ENCODE measurements at places on chromosomes 5 and 9. TPM values are rescaled to one million over a fixed set of nuclear protein-coding genes. Genes with fewer than 3 reads are reported as not detected.
A peak's percentile ranks its signal among the peaks of the same experiment; 100 is the strongest.

DNA sequence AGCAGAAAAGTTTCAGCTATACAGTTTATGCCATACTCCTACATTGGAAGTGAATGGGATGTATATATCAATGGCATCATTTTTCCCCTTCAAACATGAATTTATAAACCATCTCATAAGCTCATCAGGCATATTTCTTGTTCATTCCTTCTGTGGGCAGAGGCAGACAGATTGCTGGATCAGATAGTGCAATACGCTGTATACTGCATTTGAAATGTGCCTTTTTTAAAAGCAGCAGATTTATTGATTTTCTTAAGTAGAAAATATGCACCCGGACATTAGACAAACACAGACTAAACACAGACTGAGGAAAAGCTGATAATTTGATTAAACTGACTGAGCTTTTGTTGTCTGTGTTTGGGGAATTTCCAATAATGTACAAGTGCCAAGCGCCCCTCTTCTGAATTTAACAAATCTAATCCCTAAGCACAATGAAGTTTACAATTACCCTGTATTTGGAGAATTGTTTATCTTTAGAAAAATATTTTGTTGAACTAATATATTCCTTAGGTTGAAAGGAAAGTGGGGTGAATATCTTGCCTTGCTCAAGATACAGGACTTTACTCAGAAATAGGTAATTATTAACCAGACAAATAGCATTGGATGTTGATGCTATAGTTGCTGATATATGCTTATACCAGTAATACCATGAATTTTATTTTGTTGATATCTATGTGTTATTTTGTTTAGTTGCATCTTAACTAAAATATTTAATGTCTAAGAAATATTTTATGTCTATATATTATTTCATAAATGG lies 566.6 kb upstream of the MEF2C start:
- DNase-seq, result no peak

DNA sequence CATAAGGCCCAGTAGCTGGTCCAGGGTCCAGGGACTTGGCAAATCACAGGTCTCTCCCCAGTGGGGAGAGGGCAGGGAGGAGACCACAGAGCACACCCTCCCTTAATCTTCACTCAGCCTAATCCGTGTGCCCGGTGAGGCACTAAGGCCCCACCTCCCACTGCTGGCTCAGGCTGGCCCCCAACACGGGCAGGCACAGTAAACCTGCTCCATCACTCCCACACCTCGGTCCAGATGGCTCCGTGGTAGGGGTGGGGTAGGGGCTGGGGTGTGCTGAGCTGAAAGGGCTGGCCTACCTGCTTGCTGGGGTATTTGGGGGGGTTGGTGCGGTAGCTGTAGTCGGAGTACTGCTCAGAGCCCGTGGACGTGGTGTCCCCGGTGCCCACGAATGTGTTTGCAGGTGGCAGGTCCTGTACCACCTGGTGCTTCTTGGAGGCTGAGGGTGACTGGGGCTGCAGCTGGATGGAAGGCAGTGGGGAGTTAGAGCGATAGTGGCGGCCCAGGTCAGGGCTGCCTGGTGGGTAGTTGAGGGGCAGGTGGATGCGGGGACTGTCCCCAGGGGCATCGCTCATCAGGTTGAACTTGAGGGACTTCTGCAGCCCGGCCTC lies 15.2 kb downstream of the PCDH1 start:
- no peak for DNase-seq

DNA sequence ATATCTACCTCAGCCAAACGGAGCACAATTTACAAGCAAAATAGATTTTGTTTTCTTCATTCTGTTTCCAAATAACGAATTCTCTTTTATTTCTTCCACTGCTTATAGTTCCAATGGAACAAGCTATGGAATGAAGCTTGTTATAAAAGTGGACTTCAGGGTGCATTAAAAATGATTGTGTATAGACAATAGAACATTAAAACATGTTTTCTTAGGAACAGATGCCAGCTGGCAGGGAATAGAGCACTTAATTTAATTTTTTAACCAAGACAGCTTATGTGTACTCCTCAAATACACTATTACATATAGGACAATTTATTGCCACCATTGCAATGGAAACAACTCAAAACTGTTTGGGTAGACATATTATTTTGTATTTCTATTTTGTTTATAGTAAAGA lies 860.1 kb upstream of the TYRP1 start:
- no peak for DNase-seq

DNA sequence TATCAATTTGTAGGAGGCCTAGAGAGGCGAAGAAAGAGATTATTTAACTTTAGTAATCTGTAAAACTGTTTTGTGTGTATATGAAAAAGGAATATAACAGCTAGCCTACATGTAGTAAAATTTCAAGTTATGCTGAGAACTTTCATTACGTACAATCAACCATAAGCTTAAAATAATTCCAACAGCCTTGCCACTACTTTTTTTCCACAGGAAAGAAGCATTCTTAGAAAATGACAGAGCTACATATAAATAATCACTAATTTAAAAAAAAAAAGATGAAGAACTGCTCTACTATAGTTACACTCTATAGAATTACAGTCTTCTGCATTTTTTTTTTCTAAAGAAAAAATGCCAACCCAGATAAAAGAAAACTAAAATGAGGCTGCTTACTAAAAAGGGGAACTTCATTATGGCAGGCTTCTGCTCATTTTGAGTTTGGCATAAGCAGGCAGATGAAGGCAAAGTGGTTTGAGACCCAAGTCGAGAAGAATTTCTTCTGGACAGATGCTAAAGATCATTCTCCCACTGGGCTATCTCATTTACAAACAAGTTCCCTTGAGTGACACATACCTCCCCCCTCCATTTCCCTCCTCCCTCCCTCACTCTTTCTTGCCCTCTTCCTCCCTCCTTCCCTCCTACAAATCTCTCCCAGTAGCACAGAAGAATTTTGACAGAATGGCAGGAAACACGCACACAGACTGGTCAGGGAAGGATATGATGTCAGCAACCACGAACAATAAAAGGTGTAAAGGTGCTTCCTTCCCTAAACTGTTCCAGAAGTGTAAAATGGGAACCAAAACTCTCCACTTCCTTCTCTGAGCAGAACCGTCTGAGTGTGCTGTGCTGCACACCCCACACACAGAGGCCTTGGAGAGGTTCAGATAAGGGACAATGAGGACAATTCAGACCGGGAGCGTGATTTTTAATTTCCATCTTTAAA lies 56.1 kb downstream of the MEF2C start:
- DNase-seq, result peak; percentile 79

DNA sequence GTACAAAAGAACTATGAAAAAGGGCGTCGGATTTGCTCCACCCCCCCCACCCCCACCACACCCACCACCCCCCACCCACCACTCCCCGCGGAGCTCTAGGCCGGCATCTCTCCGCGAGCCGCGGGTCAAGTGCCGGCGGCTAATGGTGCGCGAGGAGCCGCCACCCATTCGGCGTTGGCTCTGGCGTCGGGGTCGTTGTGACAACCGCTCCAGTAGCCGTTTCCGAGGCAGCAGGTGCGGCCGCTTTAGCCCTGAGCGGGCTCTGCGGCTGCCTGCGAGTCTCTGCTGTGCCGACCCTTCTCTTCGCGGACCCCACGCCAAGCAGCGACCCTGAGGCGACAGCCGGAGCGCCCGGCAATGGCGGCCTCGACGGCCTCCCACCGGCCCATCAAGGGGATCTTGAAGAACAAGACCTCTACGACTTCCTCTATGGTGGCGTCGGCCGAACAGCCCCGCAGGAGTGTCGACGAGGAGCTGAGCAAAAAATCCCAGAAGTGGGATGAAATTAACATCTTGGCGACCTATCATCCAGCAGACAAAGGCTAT lies at the start of gene PPP1R2B:
Gene PPP1R2B, plus strand, starts transcription at position 90 of the 546 bp plus-strand sequence. Its CDS starts 268 bp downstream, at position 358.
- DNase-seq, result no peak

DNA sequence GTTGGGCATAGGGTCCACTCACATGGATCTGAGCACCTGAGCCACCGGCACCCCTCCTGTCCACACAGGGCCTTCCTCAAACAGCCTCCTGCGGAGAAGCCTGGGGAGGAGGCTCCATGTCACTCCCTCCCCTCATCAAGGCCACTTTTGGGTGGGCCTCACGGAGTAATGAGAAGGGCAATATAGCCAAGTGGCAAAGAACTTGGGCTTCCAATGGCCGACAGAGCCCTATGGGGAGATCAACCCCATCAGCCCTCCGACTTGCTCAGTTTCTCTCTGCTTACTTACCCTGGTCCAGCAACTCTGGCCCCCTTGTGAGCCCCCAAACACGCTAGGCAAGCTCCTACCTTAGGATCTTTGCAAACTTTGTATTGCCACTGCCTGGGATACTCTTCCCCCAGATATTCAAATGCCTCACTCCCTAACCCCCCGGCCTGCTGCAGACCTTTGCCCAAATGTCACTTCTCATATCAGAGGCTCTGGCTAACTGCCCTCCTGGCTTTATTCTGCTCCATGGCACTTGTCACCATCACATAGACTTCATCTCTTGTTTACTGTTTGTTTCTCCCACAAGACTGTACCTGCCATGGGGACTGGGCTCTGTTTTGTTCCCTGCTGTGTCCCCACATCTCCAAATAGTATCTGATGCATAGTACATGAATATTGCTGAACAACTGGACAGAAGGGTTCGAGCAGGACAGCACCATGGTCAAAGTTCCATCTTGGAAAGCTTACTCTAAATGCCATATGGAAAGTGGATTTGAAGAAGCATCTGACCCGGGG lies 220.8 kb downstream of the FSTL4 start:
- DNase-seq, result no peak

GRCh38 chr5:5950658-5951057 lies 427.7 kb downstream of the MED10 start:
- no peak for DNase-seq

- no peak for DNase-seq
These were observed 806 bp upstream of the CDC42SE2 start for GRCh38 chr5:131262953-131263541.

DNA sequence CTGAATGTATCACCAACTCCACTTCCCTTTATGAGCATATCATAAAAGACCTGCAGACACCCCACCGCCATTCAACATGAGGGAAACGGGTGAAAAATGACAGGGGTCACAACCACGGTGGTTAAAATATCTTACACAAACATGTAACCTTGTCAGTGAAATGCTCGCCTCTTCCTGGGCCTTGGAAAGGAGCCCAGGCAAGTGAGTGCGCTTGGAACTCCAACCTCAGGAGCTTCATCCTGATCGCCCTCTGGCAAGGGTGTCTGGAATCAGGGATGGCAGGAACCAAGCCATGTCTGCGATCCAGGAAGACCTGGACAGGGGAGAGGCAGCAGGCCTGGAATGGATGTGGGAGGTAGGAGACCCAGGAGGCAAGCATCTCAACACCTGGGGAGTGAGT lies 282.7 kb downstream of the GAS1 start:
- peak; percentile 63 for DNase-seq

GRCh38 chr5:87944553-87945285 lies 323.9 kb downstream of the TMEM161B start:
- DNase-seq, result peak; percentile 66

- no peak for DNase-seq
These were observed 298.7 kb upstream of the BRINP1 start for GRCh38 chr9:119667916-119668315.

Gene IL5
- total RNA-seq, result not detected

Gene TMEFF1
- 14.8 TPM for total RNA-seq
